Activated CD8-positive, alpha-beta T cell treated with anti-CD3 and anti-CD28 coated beads, Interleukin-2, amount 10 ng/mL, durations not matched to agents 7 days and 5 days (primary cell): ENCODE measurements at places on chromosomes 2 and 18. TPM values are rescaled to one million over a fixed set of nuclear protein-coding genes. Genes with fewer than 3 reads are reported as not detected.

DNA sequence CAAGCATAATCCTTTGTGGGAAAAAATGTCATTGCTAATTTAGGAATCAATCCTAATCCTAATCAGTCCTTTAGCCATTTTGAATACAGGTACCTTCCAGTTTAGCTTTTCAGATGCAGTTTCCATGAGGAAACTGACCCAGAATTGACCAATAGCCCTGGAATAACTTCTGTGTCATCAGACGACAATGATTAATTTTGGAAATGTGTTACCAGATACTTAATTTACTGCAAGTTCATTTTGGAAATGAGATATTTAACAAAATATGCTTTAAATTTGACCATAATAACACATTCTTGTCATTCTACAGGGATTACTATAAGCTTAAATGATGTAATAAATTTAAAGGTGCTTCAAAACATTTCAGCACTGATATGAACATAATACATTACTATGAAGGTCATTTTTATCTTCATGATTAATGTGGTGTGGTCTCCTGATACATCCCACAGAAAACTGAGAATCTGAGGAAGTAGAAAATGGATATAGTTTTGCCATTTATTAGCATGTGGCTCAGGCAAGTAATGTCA is 129.8 kb upstream of the SH3BP4 start:
- no peaks in the 10 kb centered on the region for H3K27me3 ChIP-seq
- H3K4me3 ChIP-seq, result no peak overlapping the region
- no peaks in the 10 kb centered on the region for H3K36me3 ChIP-seq
- no peaks in the 10 kb centered on the region for H3K4me1 ChIP-seq
- no peak overlapping the region for H3K27ac ChIP-seq

GRCh38 chr2:101690547-101691152 is 6.9 kb upstream of the MAP4K4 start:
- peaks cover 4% of the 10 kb centered on the region for H3K27me3 ChIP-seq
- no peak overlapping the region for H3K4me3 ChIP-seq
- H3K4me1 ChIP-seq, result peaks cover 15% of the 10 kb centered on the region
- H3K36me3 ChIP-seq, result no peaks in the 10 kb centered on the region
- no peak overlapping the region for H3K27ac ChIP-seq

DNA sequence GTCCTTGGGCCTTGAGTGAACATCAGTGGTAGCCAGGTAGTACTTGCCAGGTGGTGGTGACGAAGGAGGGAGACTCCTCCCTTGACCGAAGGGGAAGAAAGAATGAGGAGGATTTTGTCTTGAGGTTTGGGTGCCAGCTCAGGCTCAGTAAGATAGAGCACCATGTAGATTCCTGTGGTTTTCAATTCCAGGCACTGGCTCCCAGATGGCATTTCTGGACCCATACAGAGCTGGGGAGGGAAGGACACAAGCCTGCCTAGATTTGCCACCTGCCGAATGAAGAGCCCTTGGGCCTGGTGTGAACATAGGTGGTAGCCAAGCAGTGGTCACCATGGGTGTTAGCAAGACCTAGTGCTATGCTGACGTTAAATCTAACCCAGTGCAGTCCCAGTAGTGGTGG is 108.8 kb upstream of the UBE2E3 start:
- no peak overlapping the region for H3K4me3 ChIP-seq
- H3K27ac ChIP-seq, result no peak overlapping the region
- no peaks in the 10 kb centered on the region for H3K4me1 ChIP-seq
- no peak for DNase-seq

DNA sequence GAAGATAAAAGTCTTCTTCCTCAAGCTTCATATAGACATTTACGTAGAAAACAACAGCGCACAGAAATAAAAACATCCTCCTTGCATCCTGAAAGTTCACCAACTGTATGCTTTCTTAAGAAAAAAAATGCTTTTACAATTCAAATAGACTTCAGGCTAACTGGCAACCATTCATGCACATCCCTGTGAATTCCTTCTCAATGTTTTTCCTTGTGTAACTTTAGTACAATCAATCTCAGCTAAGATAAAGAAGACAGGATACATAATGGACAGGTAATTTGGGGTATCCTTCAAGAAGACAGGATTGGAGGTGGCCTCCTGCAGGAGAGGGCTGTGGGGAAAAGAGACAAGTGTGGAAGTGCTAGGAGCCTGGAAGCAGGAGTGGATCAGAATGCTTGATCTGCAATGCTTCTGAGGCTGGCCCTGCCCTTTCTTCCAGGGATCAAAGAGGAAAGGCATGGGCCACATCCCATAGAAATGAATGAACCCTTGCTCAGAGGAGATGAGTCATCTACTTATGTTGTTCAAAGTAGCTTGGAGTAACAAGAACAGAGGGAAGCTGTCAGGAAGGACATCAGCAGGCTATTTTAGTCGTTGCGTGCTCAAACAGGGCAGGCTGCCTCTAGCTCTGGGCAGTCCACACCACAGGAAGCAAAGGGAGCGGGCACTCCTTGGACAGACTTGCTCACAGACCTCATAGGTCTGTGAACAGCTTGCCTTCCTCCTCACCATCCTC is 126.6 kb downstream of the TMEM131 start:
- H3K4me1 ChIP-seq, result peaks cover 30% of the 10 kb centered on the region
- peaks cover 6% of the 10 kb centered on the region for H3K36me3 ChIP-seq
- no peak overlapping the region for H3K4me3 ChIP-seq
- H3K27me3 ChIP-seq, result no peaks in the 10 kb centered on the region
- no peak for DNase-seq

- H3K36me3 ChIP-seq, result no peaks in the 10 kb centered on the region
- no peak for DNase-seq
- H3K4me1 ChIP-seq, result peaks cover 2% of the 10 kb centered on the region
Observed at GRCh38 chr2:201108341-201108740, 7.6 kb upstream of the CFLAR start.

GRCh38 chr2:212402316-212402715 is 136.3 kb downstream of the ERBB4 start:
- H3K36me3 ChIP-seq, result no peaks in the 10 kb centered on the region
- H3K4me1 ChIP-seq, result no peaks in the 10 kb centered on the region
- DNase-seq, result no peak
- H3K27me3 ChIP-seq, result no peaks in the 10 kb centered on the region
- H3K27ac ChIP-seq, result no peak overlapping the region
- H3K4me3 ChIP-seq, result no peak overlapping the region

DNA sequence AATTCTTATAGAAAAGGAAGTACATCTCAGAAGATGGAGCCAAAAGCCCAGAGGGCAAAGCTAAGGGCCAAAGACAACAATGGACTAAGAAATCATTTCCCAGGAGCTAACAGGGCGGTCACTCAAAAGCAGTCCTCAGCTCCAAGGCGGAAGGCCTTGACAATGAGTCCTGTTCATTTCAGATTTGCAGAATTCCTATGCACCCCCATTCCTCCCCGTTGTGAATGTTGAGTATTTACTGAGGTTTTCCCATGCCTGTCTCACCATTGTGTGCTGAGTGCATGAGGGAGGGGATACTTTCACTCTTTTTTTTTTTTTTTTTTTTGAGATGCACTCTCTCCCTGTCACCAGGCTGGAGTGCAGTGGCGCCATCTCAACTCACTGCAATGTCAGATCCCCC is 18.8 kb upstream of the DTNB start:
- no peaks in the 10 kb centered on the region for H3K4me1 ChIP-seq
- H3K4me3 ChIP-seq, result no peak overlapping the region
- H3K27ac ChIP-seq, result no peak overlapping the region
- DNase-seq, result no peak
- H3K27me3 ChIP-seq, result peaks cover 5% of the 10 kb centered on the region

DNA sequence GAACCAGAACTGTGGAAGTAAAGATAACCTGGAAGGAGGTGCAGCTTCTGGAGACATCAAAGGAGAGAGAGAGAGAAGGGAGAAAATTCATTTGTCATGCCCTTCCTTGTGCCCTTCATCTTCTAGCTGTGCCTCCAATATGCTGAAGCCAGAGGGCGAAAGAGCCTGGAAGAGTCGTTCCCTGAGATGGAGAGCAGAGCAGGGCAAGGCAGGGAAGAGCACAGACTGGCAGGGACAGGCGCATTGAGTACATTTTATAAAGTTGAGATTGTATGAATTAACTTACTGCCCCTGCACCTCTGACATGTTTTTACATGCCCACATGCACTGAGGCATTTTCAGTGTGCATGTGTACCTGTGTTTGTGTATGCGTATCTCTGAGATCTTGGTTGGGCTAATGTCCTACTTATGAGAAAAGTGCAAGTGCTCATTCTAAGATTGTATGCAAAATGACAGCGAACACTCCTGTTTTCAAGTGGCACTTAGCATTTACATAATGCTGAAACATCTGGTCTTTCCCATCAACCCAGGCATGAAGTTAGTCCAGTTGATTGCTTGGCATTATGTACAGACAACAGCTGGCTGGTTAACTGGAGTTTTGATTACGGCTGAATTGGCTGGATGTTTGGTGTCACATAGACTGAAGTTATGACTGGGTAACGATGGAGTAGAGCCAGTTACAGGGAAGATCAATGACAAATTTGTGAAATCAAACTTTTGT is 23.7 kb upstream of the MMADHC start:
- H3K36me3 ChIP-seq, result no peaks in the 10 kb centered on the region
- no peak overlapping the region for H3K27ac ChIP-seq
- no peak overlapping the region for H3K4me3 ChIP-seq

DNA sequence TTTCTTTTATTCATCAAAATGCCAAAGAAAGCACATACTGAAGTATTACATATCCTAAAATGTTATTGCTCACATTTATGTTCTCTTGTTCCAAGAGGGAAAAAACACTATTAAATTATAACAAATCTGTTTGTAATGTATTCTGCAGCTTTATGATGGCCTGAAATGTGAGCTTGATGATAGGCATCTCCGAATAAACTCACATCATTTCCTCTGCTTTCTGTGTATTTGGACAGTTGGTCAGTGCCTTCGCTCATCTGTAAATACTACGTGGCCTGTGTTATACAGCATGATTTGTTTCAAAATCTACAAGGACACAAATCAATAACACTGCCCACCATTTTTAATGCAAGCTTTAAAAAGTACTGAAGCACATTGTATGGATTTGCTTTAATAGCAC is 672.8 kb upstream of the SYT4 start:
- no peak for DNase-seq
- H3K4me3 ChIP-seq, result no peak overlapping the region
- no peaks in the 10 kb centered on the region for H3K36me3 ChIP-seq
- no peaks in the 10 kb centered on the region for H3K4me1 ChIP-seq
- H3K27me3 ChIP-seq, result no peaks in the 10 kb centered on the region
- H3K27ac ChIP-seq, result no peak overlapping the region

GRCh38 chr2:27715318-27716210 is 51.9 kb downstream of the SLC4A1AP start:
- H3K27ac ChIP-seq, result no peak overlapping the region
- H3K4me3 ChIP-seq, result no peak overlapping the region
- H3K27me3 ChIP-seq, result peaks cover 31% of the 10 kb centered on the region

GRCh38 chr2:102771114-102771513 is 9.3 kb downstream of the TMEM182 start:
- no peak overlapping the region for H3K27ac ChIP-seq
- H3K27me3 ChIP-seq, result no peaks in the 10 kb centered on the region
- H3K4me3 ChIP-seq, result no peak overlapping the region
- DNase-seq, result no peak

DNA sequence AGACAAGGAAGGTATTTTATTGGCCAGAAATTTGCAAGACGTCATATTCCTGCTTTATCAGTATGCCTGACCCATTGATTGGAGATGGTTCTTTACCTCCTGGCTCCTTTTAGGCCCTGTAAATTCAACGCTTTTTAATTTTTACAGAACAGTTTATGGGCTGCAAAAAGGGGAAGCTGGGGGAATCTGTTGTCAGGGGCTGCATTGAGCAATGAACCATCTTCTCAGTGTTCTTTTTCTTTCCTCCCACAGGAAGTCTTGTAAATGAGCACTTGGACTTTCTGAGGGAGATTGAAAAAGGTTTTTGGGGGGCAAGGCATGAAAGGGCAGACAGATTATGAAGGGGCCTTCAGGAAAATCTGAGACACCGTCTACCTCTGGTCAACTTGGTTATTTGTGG is 503.6 kb upstream of the TNP1 start:
- no peaks in the 10 kb centered on the region for H3K36me3 ChIP-seq
- no peak for DNase-seq
- no peak overlapping the region for H3K4me3 ChIP-seq

Gene RGPD3
- 0.24 TPM for total RNA-seq

Gene CHRNA1
- total RNA-seq, result not detected

Gene INHA
- not detected for total RNA-seq

Gene DNER
- total RNA-seq, result not detected

Gene UGT1A6
- total RNA-seq, result not detected

Gene CYP20A1
- total RNA-seq, result 21.1 TPM
